ENCODE measurements at places on chromosomes 1 and 21.

GRCh38 chr1:111818081-111818480 is 62.4 kb downstream of the DDX20 start:
- DNase-seq: no peak

DNA sequence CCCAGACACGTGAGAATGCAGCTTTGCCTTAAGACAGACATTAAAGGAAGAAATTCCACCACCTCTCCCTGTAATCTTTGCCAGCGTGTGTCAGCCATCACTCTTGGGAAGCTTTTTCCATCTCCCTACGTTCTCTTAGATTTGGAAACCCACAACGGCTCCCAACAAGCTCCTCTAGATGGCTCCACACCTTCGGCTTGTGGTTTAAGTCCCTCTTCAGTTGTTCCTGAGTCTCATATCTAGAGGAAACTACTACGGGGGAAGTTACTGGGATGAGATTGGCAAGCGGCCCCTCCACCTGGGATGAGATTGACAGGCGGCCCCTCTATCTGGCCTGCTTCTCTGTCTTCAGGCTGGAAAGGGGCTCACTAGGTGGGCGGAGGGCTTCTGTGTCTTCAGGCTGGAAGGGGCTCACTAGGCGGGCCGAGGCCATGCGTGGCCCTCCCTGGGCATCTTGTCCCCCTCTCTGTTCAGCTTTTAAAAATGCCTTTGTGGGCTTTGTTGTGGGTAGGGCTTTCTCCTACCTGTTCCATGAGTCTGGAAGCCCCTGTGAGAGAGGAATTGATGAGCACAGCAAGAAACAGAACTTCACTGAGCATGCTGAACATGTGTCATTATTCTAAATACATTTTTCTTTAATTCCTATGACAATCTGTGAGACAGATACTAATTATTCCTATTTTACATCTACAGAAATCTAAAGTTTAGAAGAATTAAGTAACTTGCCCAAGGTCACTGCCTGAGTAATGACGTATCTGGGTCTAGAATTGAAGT is 670.5 kb downstream of the KIF26B start:
- DNase-seq: no peak

GRCh38 chr1:162333991-162334390 is 42.7 kb downstream of the SPATA46 start:
- DNase-seq: no peak

GRCh38 chr1:102219463-102219862 is 222.7 kb upstream of the OLFM3 start:
- DNase-seq: no peak

- no peak for DNase-seq
These were observed 13.4 kb downstream of the LDLRAD1 start for GRCh38 chr1:54004481-54005049.

- no peak for DNase-seq
These were observed 927 bp downstream of the UAP1 start for GRCh38 chr1:162562470-162562828.
